RCC 7860 (cell line): ENCODE measurements at places on chromosomes 2 and 18.

GRCh38 chr2:84643991-84644390 is 127.7 kb downstream of the DNAH6 start:
- DNase-seq = no peak

DNA sequence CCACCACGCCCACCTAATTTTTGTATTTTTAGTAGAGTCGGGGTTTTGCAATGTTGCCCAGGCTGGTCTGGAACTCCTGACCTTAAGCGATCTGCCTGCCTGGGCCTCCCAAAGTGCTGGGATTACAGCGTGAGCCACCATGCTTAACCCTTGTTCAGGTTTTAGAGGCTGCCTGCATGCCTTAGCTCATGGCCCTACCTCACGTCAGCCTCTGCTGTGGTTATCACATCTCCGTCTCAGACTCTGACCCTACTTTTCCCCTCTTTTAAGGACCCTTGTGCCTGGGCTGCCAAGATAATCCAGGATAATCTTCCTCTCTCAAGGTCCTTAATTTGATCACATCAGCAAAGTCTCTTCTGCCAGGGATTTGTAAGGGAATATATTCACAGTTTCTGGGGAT is 98.2 kb upstream of the PMAIP1 start:
- DNase-seq = no peak

DNA sequence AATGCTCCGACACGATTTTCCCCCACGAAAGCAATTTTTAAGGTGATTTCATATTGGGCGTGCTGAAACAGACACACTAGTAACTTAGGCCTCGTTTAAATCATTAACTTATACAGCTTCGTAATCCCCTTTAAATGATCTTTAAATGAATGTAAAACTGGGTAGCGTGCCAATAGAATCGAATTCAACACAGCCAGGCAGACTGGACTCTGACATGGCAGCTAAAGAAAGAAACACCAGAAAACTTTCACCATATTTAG is 2.4 kb upstream of the ID2 start:
- DNase-seq = peak; percentile 27

- DNase-seq = peak; percentile 90
These were observed 53.3 kb downstream of the INHBB start for GRCh38 chr2:120398996-120399888.

DNA sequence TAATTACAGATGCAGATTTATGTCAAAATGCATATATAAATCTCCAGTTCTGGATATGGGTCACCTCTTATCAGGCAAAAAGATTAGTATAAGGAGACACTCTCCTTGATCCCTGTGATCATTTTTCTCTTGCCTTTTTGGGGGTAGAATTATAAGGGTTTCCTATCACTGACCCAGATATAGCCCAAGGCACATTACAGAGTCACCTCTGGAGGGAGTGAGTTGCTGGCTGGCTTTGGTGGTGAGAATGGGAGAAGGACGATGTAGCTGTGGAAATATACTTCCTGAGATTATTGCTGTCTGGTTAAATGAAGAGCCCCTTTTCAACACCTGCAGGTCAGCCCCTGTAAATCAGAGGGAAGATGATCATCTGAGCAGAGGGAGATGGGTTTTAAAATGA is 418.7 kb downstream of the MTX2 start:
- no peak for DNase-seq
